ENCODE measurements at places on chromosomes 7 and 10. TPM values are rescaled to one million over a fixed set of nuclear protein-coding genes. Genes with fewer than 3 reads are reported as not detected.
A peak's percentile ranks its signal among the peaks of the same experiment; 100 is the strongest.

- no peak overlapping the region for H3K4me3 ChIP-seq
- H3K27ac ChIP-seq: no peak overlapping the region
- H3K4me1 ChIP-seq: no peaks in the 10 kb centered on the region
- H3K36me3 ChIP-seq: no peaks in the 10 kb centered on the region
Observed at GRCh38 chr10:78263521-78263988, 229.9 kb downstream of the RPS24 start.

DNA sequence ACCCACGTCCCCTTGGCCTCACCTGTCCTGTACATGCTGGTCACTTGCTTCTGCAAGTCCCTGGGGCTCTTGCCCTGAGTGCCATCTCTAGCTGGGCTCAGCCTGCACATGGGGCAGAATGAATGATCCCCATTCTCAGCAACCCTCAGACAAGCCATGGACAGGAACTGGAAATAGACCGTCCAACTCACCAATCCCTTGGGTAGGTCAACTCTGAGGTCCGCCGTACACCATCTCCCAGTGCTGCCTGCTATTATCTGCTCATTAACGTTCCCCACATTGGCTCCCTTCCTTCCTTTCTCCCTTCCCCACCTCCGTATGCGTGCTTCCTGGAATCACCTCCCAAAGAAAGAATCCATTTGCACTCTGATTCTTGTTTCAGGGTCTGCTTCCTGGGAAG lies 335.0 kb downstream of the SFMBT2 start:
- peaks cover 18% of the 10 kb centered on the region for H3K27me3 ChIP-seq
- no peaks in the 10 kb centered on the region for H3K36me3 ChIP-seq
- no peak overlapping the region for H3K27ac ChIP-seq
- H3K4me3 ChIP-seq: no peak overlapping the region
- no peaks in the 10 kb centered on the region for H3K4me1 ChIP-seq
- no peak for DNase-seq

DNA sequence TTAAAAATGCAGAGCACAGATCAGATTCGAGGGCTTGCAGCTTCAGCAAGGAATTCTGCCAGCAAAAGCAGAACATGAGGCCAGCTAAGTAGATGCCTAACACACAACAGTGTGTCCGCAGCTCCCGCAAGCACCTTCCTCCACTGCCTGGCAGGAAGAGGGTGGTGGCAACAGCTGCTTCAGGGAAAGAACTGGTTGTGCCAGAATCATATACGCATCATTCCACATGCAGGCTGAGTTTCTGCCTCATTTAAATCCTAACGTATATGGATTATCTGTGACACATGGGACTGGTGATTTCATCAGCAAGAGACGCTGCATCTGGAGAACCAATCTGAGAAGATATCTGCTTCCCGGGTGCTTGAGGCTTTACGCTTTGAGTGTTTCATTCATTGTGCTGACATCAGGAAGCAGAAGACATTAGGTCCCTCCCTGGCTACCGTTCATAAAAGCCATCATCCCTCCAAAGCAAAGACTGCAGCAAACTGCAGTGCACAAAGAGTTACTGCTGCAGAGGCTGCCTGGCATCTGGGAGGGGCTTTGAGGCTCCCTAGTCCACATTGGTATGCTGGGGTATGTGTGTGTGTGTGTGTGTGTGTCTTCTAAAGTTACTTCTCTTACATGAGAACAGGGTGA lies 78.8 kb downstream of the FAM13C start:
- H3K4me3 ChIP-seq: no peak overlapping the region
- H3K27me3 ChIP-seq: no peaks in the 10 kb centered on the region
- H3K27ac ChIP-seq: no peak overlapping the region
- H3K4me1 ChIP-seq: no peaks in the 10 kb centered on the region
- H3K36me3 ChIP-seq: no peaks in the 10 kb centered on the region
- no peak for DNase-seq

GRCh38 chr10:80540618-80540980 lies 2.9 kb downstream of the SH2D4B start:
- H3K36me3 ChIP-seq: no peaks in the 10 kb centered on the region
- H3K4me1 ChIP-seq: 0 out of 2 replicates have a peak, but pooled peaks cover 3% of the 10 kb centered on the region
- H3K27ac ChIP-seq: no peak overlapping the region

DNA sequence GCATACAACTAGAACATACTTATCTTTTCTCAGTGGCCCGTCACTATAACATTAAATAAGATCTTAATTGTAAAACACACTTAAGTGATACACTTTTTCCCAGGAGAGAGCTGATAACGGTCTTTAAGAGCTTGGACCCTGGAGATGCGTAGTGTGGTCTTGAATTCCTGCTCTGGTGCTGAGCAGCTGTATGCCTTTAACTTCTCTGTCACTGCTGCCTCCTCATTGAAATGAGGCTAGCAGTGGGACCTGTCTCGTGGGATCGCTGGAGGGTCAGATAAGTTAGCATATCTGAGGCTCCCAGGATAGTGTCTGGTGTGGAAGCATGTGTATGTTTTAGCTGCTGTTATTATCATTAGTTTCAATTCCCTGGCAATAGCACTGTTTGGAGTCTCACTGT lies 194.9 kb downstream of the SDK1 start:
- no peak overlapping the region for H3K27ac ChIP-seq
- H3K4me1 ChIP-seq: peaks cover 9% of the 10 kb centered on the region
- peaks cover 65% of the 10 kb centered on the region for H3K27me3 ChIP-seq
- H3K4me3 ChIP-seq: no peak overlapping the region

GRCh38 chr7:151626422-151627115 lies 106.9 kb upstream of the RHEB start:
- no peaks in the 10 kb centered on the region for H3K27me3 ChIP-seq
- no peaks in the 10 kb centered on the region for H3K36me3 ChIP-seq
- no peak overlapping the region for H3K4me3 ChIP-seq
- H3K4me1 ChIP-seq: peaks cover 16% of the 10 kb centered on the region
- no peak overlapping the region for H3K27ac ChIP-seq

DNA sequence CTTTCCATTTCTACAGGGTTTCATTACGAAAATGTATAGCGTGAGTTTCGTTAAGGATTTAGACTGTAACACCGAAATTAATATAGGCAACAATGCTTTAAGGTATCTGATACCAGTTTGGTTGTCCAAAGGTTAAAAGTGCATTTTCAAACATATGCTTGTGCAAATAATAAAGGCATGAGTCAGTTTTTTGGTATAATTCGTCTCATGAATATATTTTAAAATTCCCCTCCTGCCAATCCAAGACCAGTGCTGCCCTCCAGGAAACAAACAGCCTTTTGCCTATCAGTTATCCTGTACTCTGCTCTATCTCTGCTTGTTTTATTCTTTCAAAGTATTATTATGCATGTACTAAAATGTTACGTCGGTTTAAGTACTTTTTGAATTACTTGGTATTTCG lies 2.0 kb downstream of the LCOR start:
- H3K27ac ChIP-seq: peak overlapping the region; percentile 72
- peak overlapping the region; percentile 75 for H3K4me3 ChIP-seq
- no peaks in the 10 kb centered on the region for H3K36me3 ChIP-seq
- DNase-seq: no peak
- H3K27me3 ChIP-seq: no peaks in the 10 kb centered on the region
- H3K4me1 ChIP-seq: peaks cover 18% of the 10 kb centered on the region

DNA sequence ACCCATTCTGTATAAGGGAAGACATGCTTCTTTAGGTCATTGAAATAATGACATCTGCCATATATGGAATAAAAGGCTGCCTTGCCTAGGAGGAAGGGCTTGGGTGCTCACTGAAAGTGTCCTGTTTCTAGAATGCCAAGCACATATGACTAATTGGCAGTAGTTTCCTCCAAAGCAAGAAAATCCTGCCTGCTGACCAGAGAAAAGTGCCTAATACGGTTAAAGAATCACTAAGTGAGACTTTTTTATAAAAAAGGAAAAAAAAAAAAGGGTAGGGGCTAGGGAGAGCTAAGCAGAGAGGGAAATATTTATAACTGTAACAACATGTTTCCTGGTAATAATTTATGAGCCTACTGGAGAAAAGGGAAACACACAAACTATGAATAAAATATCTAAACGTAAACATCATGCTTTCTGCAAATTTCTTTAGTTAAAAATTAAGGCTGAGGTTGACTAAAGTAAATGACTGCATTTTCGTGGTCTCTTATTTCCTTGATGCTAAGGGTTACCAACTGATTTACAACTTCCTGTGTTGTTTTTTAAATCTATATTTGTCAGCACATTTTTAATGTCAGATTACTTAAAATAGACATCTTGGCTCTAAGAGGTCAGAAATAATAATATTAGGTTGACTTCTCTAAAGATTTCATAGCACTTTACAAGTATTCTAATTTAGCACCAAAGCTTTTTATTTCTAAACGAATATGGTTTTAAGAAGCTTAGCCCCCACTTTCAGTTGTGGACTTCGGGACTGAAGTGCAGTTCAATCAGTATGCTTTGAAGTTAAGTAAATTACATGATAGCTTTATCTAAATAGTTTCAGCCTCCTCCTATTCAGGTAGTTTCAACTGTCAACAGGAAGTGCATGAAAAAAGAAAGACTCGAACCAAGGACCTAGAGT lies 89.6 kb downstream of the CABCOCO1 start:
- peak overlapping the region; percentile 59 for H3K27ac ChIP-seq
- H3K27me3 ChIP-seq: no peaks in the 10 kb centered on the region
- DNase-seq: peak; percentile 31
- H3K36me3 ChIP-seq: no peaks in the 10 kb centered on the region
- H3K4me3 ChIP-seq: no peak overlapping the region

- peak overlapping the region; percentile 95 for H3K27ac ChIP-seq
- H3K4me1 ChIP-seq: peaks cover 43% of the 10 kb centered on the region
- H3K27me3 ChIP-seq: no peaks in the 10 kb centered on the region
- DNase-seq: peak; percentile 77
- H3K4me3 ChIP-seq: peak overlapping the region; percentile 19
Observed at GRCh38 chr7:134565643-134566136, 16.8 kb downstream of the AKR1B15 start.

DNA sequence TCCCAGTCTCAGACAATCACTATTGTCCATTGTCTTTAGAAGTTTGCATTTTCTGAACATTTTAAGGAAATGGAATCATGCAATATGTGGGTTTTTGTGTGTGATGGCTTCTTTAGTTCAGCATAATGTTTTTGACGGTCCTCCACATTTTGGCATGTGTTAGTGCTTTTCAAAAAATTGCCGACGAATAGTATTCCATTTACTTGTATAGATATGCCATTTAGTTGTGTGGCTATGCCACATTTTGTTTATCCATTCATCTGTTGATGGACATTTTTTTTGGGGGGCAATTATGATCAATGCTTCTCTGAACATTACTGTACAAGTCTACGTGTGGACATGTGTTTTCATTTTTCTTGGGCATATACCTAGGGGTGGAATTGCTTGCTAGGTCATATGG lies 12.0 kb upstream of the LAMB4 start:
- H3K27ac ChIP-seq: no peak overlapping the region
- no peak for DNase-seq
- H3K4me3 ChIP-seq: no peak overlapping the region
- no peaks in the 10 kb centered on the region for H3K4me1 ChIP-seq

GRCh38 chr7:32100407-32100907 lies 30.2 kb upstream of the PDE1C start:
- H3K4me3 ChIP-seq: no peak overlapping the region
- H3K27ac ChIP-seq: no peak overlapping the region
- no peak for DNase-seq

GRCh38 chr7:149280661-149281507 lies 18.9 kb downstream of the ZNF783 start:
- no peaks in the 10 kb centered on the region for H3K27me3 ChIP-seq
- H3K4me1 ChIP-seq: peaks cover 12% of the 10 kb centered on the region
- H3K36me3 ChIP-seq: peaks cover 16% of the 10 kb centered on the region
- DNase-seq: no peak
- no peak overlapping the region for H3K4me3 ChIP-seq
- H3K27ac ChIP-seq: no peak overlapping the region

- H3K4me3 ChIP-seq: no peak overlapping the region
- H3K36me3 ChIP-seq: no peaks in the 10 kb centered on the region
- no peaks in the 10 kb centered on the region for H3K27me3 ChIP-seq
- no peak for DNase-seq
- no peak overlapping the region for H3K27ac ChIP-seq
- no peaks in the 10 kb centered on the region for H3K4me1 ChIP-seq
Observed at GRCh38 chr7:85220023-85220422, 33.2 kb upstream of the SEMA3D start.

GRCh38 chr7:111647881-111648280 lies 85.6 kb upstream of the IMMP2L start:
- no peaks in the 10 kb centered on the region for H3K36me3 ChIP-seq
- H3K27me3 ChIP-seq: no peaks in the 10 kb centered on the region
- H3K4me3 ChIP-seq: no peak overlapping the region
- no peak overlapping the region for H3K27ac ChIP-seq
- H3K4me1 ChIP-seq: no peaks in the 10 kb centered on the region

- H3K4me3 ChIP-seq: no peak overlapping the region
- no peaks in the 10 kb centered on the region for H3K27me3 ChIP-seq
- H3K27ac ChIP-seq: no peak overlapping the region
- H3K36me3 ChIP-seq: no peaks in the 10 kb centered on the region
- DNase-seq: no peak
Observed at GRCh38 chr7:112157072-112157471, 49.1 kb downstream of the DOCK4 start.

- no peak overlapping the region for H3K27ac ChIP-seq
- DNase-seq: no peak
- no peaks in the 10 kb centered on the region for H3K4me1 ChIP-seq
- no peak overlapping the region for H3K4me3 ChIP-seq
Observed at GRCh38 chr7:16785321-16785720, 19.5 kb downstream of the AGR2 start.

- no peaks in the 10 kb centered on the region for H3K36me3 ChIP-seq
- peaks cover 36% of the 10 kb centered on the region for H3K4me1 ChIP-seq
- H3K27me3 ChIP-seq: no peaks in the 10 kb centered on the region
- DNase-seq: no peak
Observed at GRCh38 chr7:41244246-41244645, 458.6 kb downstream of the INHBA start.

- peaks cover 27% of the 10 kb centered on the region for H3K36me3 ChIP-seq
- no peaks in the 10 kb centered on the region for H3K27me3 ChIP-seq
- DNase-seq: no peak
Observed at GRCh38 chr10:72093450-72093849, 5.1 kb upstream of the SPOCK2 start.

GRCh38 chr7:90728568-90728967 lies 132.4 kb downstream of the CDK14 start:
- no peak overlapping the region for H3K27ac ChIP-seq
- no peaks in the 10 kb centered on the region for H3K4me1 ChIP-seq
- H3K4me3 ChIP-seq: no peak overlapping the region
- no peaks in the 10 kb centered on the region for H3K27me3 ChIP-seq
- H3K36me3 ChIP-seq: no peaks in the 10 kb centered on the region

GRCh38 chr7:91949221-91950009 lies 8.8 kb downstream of the AKAP9 start:
- H3K27me3 ChIP-seq: no peaks in the 10 kb centered on the region
- H3K27ac ChIP-seq: no peak overlapping the region

The MMRN2 gene
- 12.1 TPM for total RNA-seq

The SFRP5 gene
- not detected for total RNA-seq

The WEE2 gene
- not detected for total RNA-seq

The TRIM73 gene
- total RNA-seq: 16.7 TPM

The DDX50 gene
- 37.7 TPM for total RNA-seq

The GIMAP5 gene
- not detected for total RNA-seq

The ACBD7 gene
- total RNA-seq: 8.2 TPM

The KIFBP gene
- 26.0 TPM for total RNA-seq

Data from PC-9 (cell line).